ENCODE measurements at places on chromosomes 1 and 21. TPM values are rescaled to one million over a fixed set of nuclear protein-coding genes. Genes with fewer than 3 reads are reported as not detected.

The FGR gene
- 0.05 TPM for total RNA-seq

The DDAH1 gene
- 7.0 TPM for total RNA-seq

The C8B gene
- total RNA-seq: not detected

The CLEC20A gene
- total RNA-seq: not detected

The ARHGEF16 gene
- 4.8 TPM for total RNA-seq

The CFAP57 gene
- total RNA-seq: 0.49 TPM

The TEKT2 gene
- total RNA-seq: not detected

The SLAMF9 gene
- total RNA-seq: 0.25 TPM

The KRTAP19-3 gene
- not detected for total RNA-seq

The HSD3B1 gene
- not detected for total RNA-seq

The SPATA46 gene
- not detected for total RNA-seq

The OLFML3 gene
- 4.1 TPM for total RNA-seq

The CFHR3 gene
- total RNA-seq: 0.20 TPM

The SPRR1A gene
- not detected for total RNA-seq

The KAZN gene
- total RNA-seq: 3.4 TPM

The AKR7A2 gene
- total RNA-seq: 55.0 TPM

The S100A7A gene
- total RNA-seq: not detected

The WRAP73 gene
- total RNA-seq: 19.5 TPM

The PSRC1 gene
- total RNA-seq: 24.3 TPM

The FBXO2 gene
- 8.4 TPM for total RNA-seq

The SLC26A9 gene
- total RNA-seq: 0.10 TPM
